Stimulated activated CD4-positive, alpha-beta T cell treated with anti-CD3 and anti-CD28 coated beads, Interleukin-4, amount 100 ng/mL, for 4 hours (primary cell): ENCODE measurements at places on chromosomes 12 and 14.

GRCh38 chr14:91862417-91862816 is 4.9 kb downstream of the TC2N start:
- DNase-seq, result no peak

DNA sequence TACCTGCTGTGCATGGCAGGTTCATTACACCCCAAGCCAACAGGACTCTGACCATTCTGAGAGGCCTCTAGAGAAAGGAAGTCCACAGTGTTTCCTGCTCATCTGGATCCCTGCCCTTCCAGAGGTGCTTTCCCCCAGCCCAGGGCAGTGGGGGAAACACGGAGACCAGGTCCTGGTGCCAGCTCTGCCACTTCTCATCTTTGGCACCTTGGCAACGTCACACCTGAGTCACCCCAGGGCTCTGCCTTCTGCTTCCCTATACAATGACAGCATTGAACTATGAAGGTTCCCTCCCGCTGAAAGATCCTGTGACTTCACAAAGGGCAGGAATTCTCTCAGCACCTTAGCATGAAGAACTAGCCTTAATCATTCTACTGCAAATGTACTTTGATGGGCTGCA is 74.9 kb downstream of the ANO2 start:
- no peak for DNase-seq

GRCh38 chr14:37508503-37508902 is 86.5 kb downstream of the FOXA1 start:
- DNase-seq, result no peak

DNA sequence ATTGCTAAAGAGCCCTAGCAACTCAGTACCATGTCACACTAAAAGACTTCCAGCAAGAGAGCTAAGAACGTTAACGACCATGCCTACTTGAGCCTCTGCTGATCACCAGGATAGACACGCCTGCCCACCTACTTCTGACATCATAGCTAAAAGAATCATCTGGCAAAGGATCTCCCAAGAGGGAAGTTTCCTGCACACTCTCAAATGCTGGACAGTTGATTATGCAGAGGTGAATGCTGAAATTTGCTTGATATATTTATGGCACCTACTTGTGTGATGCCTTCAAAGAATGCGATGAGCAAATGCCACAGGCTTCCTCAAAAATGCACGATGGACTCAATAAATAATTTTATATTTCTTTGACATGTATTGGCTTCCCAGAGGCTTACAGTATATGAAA is 113.6 kb downstream of the GALC start:
- no peak for DNase-seq

GRCh38 chr14:60206837-60207533 is 41.8 kb upstream of the DHRS7 start:
- no peak for DNase-seq

GRCh38 chr14:92679246-92679645 is 69.2 kb downstream of the LGMN start:
- DNase-seq, result no peak

- DNase-seq, result peak; percentile 65
These were observed 17.8 kb upstream of the HDAC7 start for GRCh38 chr12:47837190-47838171.

GRCh38 chr14:96445844-96446710 is 54.1 kb downstream of the AK7 start:
- DNase-seq, result no peak

DNA sequence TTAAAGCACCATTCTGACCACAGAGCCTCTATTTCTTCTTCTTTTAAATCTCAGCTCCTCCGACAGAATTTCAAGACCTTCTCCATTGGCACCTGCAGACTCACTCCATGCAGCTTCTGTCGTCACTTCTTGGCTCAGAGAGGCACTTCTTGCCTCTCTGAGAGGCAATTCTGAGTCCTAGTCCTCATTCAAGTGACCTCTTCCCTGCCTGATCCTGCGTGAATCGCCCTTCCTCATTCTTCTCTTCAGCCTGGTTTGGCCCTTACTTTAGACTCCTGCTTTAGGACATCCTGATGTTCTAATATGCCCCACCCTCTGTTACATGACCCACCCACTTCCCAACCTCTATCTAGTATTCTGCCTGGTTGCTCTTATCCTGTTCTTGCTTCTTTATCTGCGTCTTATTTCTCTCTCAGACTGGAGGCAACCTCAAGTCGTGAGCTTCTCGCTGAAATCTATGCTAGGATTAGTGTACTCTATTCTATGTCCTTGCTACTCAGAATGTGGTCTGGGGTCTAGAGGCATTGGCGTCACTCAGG is 55.6 kb upstream of the CISTR start:
- DNase-seq, result no peak

GRCh38 chr12:30840715-30841114 is 85.8 kb upstream of the TSPAN11 start:
- no peak for DNase-seq

GRCh38 chr12:77540097-77540496 is 290.6 kb upstream of the NAV3 start:
- DNase-seq, result no peak

GRCh38 chr14:90301668-90302090 is 30.1 kb downstream of the NRDE2 start:
- no peak for DNase-seq

- no peak for DNase-seq
These were observed 1.8 kb upstream of the CCDC198 start for GRCh38 chr14:57495416-57495815.

GRCh38 chr14:49954171-49954631 is 61.3 kb downstream of the ARF6 start:
- DNase-seq, result no peak

DNA sequence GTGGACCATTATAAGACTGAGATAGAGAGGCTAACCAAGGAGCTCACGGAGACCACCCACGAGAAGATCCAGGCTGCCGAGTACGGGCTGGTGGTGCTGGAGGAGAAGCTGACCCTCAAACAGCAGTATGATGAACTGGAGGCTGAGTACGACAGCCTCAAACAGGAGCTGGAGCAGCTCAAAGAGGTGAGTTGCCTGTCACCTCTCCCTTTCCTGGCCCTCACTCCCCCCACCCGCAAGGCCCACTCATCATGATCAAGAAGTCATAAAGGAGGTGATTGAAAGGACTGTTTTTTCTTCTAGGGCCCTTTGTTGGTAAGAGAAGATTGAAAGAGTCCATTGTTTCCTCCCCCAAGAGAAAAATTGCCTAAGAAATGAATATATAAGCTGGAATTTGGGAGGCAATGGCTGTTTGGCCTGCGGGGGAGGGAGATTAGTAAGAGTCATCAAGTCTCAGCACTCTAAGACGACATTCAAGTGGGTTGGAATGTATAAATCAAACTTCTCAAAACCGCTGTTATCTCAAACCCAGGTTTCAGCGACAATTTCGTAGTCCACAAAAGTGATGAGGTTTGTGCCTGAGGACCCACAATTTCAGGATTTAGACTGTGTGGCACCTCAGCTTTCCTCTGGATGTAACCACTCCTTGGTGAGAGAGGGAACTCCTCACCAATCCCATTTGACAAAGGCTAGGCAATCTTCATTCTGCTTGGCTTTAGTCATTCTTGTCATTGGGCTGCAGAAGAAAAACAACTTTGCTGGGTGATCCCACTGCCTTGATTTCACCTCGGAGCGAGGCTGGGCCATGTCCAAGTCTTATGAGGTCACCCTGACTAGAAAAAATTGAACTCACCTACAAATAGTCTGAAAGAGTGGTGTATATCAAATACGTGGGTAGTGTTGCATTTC is 966 bp downstream of the BICD1 start:
- DNase-seq, result peak; percentile 34

DNA sequence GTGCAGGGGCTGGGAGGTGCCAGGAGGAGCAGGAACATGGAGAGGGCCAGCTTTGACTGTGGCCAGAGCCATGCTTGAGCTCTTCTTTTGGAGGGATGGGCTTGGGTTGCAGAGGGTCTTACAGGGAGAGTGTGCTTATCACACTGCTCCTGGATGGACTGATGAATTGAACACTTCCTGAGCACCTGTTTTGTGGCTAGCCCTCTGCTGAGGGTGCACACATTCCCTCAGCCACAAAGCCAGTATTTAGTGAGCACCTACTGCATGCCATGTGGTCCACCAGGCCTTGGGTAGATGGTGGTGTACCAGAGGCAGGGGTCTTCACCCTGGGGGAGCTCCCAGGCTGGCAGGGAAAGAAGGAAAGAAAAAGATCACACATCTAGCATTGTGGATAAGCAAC is 118.9 kb downstream of the SLC25A47 start:
- DNase-seq, result no peak

- no peak for DNase-seq
These were observed 102.7 kb downstream of the ANO4 start for GRCh38 chr12:100897240-100897639.

- DNase-seq, result no peak
These were observed 71.2 kb downstream of the TNFAIP2 start for GRCh38 chr14:103194256-103195045.
